ENCODE measurements at places on chromosomes 7 and 10.

DNA sequence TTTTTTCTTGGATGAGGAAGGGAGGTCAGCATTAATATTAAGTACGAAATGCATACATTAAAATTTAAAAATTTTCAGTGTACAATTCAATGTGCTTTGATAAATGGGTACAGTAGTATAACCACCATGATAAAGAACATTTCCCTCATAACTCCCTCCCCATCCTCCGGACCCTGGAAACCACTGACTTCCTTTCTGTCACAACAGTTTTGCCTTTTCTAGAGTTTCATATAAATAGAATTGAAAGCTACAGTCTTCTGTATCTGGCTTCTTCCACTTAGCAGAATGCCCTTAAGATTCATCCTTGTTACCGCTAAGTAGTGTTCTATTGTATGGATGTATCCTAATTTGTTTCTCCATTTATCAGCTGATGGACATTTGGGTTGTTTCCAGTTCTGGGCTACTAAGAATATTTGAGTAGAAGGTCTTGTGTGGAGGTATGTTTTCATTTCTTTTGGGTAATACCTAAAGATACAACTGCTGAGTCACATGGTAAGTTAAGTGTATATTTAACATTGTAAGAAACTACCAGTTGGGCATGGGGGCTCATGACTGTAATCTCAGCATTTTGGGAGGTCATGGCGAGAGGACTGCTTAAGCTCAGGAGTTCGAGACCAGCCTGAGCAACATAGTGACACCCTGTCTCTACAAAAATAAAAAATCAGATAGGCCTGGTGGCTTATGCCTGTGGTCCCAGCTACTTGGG lies 30.8 kb downstream of the ABI1 start:
- DNase-seq, result no peak

GRCh38 chr10:14587540-14588083 lies 187.1 kb downstream of the FAM107B start:
- peak; percentile 52 for DNase-seq

DNA sequence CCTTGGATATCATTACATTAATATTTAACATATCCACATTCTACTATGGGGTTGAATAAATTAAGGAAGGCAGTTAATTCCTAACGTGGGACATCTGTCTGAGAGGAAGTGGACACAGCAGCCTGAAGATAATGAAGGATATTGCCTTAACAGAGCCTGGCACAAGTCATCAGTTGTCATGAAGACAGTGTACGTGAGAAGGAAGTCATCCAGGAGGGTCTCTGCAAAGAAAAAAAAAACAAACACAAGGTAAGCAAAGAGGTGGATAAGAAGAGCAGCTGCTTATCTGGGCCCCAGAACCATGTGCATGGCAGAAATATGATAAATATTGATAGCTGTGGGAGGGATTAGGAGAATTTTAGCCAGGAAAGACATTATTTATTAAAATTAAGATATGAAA lies 190.0 kb downstream of the RAPGEF5 start:
- no peak for DNase-seq

GRCh38 chr7:26664274-26664673 lies 200.1 kb downstream of the SKAP2 start:
- no peak for DNase-seq

GRCh38 chr7:72057796-72058195 lies 354.3 kb downstream of the CALN1 start:
- no peak for DNase-seq
